ENCODE measurements at places on chromosomes 7 and 10.

- H3K4me1 ChIP-seq = peaks cover 33% of the 10 kb centered on the region
- H3K36me3 ChIP-seq = peaks cover 8% of the 10 kb centered on the region
- H3K27me3 ChIP-seq = no peaks in the 10 kb centered on the region
- peak overlapping the region; percentile 79 for H3K27ac ChIP-seq
Observed at GRCh38 chr7:100567031-100567730, 6.5 kb downstream of the SAP25 start.

DNA sequence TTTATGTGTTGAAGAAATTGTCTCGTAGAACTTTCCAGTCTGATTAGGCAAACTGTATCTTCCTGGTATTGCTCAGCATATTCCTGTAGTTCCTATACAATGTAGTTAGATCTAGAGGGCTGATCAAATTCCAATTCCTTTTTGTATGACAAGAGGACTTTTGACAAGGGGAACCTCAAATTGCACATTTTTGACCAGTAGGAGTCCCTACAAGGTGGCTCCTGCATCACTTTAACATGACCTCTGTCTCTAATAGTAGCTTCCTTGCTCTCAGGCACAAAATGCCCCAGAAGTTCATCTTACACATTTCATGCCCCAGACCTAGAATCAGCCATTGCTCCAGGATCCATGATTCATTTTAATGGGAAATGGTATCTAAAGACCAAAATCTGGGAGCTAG is 18.7 kb downstream of the HERPUD2 start:
- DNase-seq = no peak
- H3K4me1 ChIP-seq = peaks cover 21% of the 10 kb centered on the region
- peaks cover 18% of the 10 kb centered on the region for H3K36me3 ChIP-seq

GRCh38 chr10:132964231-132964630 is 21.9 kb upstream of the CFAP46 start:
- no peak for DNase-seq
- H3K4me3 ChIP-seq = no peak overlapping the region
- no peak overlapping the region for H3K27ac ChIP-seq
- H3K27me3 ChIP-seq = peaks cover 12% of the 10 kb centered on the region
- peaks cover 13% of the 10 kb centered on the region for H3K4me1 ChIP-seq

DNA sequence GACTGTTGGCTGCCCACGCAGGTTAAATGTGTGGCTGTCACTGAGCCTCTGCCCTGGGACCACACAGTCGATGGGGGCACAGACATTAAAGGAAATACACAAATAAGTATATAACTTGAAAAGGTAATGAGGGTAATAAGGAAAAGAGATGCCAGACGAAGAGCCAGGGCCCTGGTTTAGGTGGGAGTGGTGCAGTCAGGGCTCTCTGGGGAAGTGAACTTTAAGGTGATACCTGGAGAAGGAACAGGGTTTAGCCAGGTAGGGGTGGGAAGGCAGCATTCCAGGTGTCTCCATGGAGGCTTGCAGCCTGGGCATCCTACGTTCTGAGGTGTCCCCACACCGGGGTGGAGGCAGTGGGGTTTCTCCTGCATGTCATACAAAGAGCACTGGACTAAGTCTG is 50.4 kb downstream of the UNC5B start:
- H3K27ac ChIP-seq = no peak overlapping the region
- no peaks in the 10 kb centered on the region for H3K4me1 ChIP-seq
- no peaks in the 10 kb centered on the region for H3K27me3 ChIP-seq
- H3K4me3 ChIP-seq = no peak overlapping the region

- no peak overlapping the region for H3K27ac ChIP-seq
- no peaks in the 10 kb centered on the region for H3K4me1 ChIP-seq
- H3K36me3 ChIP-seq = no peaks in the 10 kb centered on the region
- no peak overlapping the region for H3K4me3 ChIP-seq
Observed at GRCh38 chr10:82618007-82618406, 743.0 kb downstream of the NRG3 start.

DNA sequence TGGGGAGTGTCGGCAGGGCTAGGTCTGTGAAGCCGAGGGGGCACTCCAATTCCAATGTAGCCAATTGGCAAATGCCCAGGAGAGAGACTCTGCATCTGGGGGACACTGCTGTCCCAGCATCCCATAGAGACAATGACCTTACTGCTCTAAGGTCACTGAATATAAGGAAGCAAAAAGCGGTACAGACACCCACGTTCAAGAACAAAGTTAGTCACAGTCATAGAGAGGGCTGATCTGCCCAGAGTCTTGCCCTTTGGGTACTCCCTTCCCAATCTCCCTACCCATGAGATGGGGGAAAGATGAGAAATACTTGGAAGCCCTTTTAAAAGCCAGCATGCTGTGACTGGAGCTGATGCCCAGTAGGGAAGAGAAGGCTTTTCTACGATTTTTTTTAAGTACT is 76.3 kb upstream of the GSDME start:
- H3K4me3 ChIP-seq = no peak overlapping the region
- H3K36me3 ChIP-seq = peaks cover 39% of the 10 kb centered on the region
- peaks cover 55% of the 10 kb centered on the region for H3K4me1 ChIP-seq
- DNase-seq = no peak
- H3K27ac ChIP-seq = no peak overlapping the region

- no peaks in the 10 kb centered on the region for H3K36me3 ChIP-seq
- DNase-seq = no peak
- H3K4me3 ChIP-seq = no peak overlapping the region
- H3K27me3 ChIP-seq = peaks cover 1% of the 10 kb centered on the region
- no peak overlapping the region for H3K27ac ChIP-seq
Observed at GRCh38 chr10:104767745-104768144, 126.7 kb downstream of the SORCS3 start.

DNA sequence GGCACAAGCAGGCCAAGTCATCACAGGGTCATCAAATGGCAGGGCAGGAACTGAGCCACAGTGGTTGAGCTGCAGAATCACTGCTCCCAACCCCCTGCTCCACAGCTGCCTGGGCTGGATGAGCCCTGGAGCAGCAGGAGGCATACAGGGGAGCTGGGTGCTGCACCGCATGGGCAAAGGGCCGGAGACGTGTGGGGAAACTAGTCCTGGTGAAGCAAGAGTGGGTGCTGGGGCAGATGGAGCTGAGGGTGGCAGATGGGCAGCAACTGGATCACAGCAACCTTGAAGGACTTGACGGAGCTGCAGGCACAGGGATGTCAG is 16.0 kb upstream of the VOPP1 start:
- no peaks in the 10 kb centered on the region for H3K4me1 ChIP-seq
- DNase-seq = no peak
- peaks cover 6% of the 10 kb centered on the region for H3K27me3 ChIP-seq
- no peak overlapping the region for H3K4me3 ChIP-seq
- no peaks in the 10 kb centered on the region for H3K36me3 ChIP-seq
- no peak overlapping the region for H3K27ac ChIP-seq

- no peak for DNase-seq
- no peaks in the 10 kb centered on the region for H3K27me3 ChIP-seq
- H3K4me3 ChIP-seq = no peak overlapping the region
- H3K36me3 ChIP-seq = no peaks in the 10 kb centered on the region
- no peak overlapping the region for H3K27ac ChIP-seq
Observed at GRCh38 chr7:88001744-88002530, 67.9 kb downstream of the ADAM22 start.

- DNase-seq = no peak
- H3K4me3 ChIP-seq = no peak overlapping the region
- no peak overlapping the region for H3K27ac ChIP-seq
- peaks cover 13% of the 10 kb centered on the region for H3K27me3 ChIP-seq
- H3K4me1 ChIP-seq = peaks cover 3% of the 10 kb centered on the region
Observed at GRCh38 chr10:113252650-113253618, 299.9 kb upstream of the HABP2 start.

- no peaks in the 10 kb centered on the region for H3K36me3 ChIP-seq
- no peak for DNase-seq
- no peaks in the 10 kb centered on the region for H3K4me1 ChIP-seq
- H3K27ac ChIP-seq = no peak overlapping the region
- no peak overlapping the region for H3K4me3 ChIP-seq
Observed at GRCh38 chr7:129975309-129975708, 22.5 kb upstream of the UBE2H start.

GRCh38 chr10:6068006-6068405 is 5.8 kb upstream of the IL2RA start:
- peak overlapping the region; percentile 85 for H3K4me3 ChIP-seq
- H3K4me1 ChIP-seq = peaks cover 90% of the 10 kb centered on the region
- no peak for DNase-seq

DNA sequence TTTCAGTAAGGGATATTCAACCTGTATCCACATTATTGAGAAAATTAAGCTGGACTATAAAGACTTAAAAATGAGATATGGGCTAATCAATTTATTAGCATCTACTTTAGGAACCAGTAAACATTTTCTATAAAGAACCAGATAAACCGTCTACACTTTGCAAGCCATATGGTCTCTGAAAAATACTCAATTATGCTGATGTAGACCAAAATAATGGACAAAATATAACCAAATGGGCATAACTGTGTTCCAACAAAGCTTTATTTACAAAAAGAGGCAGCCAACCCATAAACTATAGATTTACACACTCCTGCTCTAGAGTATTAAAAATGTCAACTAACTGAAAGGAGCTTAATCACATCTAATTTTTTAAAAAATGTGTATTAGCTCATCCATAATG is 42.3 kb downstream of the TNPO3 start:
- no peak for DNase-seq
- no peak overlapping the region for H3K27ac ChIP-seq
- H3K27me3 ChIP-seq = no peaks in the 10 kb centered on the region
- no peak overlapping the region for H3K4me3 ChIP-seq

DNA sequence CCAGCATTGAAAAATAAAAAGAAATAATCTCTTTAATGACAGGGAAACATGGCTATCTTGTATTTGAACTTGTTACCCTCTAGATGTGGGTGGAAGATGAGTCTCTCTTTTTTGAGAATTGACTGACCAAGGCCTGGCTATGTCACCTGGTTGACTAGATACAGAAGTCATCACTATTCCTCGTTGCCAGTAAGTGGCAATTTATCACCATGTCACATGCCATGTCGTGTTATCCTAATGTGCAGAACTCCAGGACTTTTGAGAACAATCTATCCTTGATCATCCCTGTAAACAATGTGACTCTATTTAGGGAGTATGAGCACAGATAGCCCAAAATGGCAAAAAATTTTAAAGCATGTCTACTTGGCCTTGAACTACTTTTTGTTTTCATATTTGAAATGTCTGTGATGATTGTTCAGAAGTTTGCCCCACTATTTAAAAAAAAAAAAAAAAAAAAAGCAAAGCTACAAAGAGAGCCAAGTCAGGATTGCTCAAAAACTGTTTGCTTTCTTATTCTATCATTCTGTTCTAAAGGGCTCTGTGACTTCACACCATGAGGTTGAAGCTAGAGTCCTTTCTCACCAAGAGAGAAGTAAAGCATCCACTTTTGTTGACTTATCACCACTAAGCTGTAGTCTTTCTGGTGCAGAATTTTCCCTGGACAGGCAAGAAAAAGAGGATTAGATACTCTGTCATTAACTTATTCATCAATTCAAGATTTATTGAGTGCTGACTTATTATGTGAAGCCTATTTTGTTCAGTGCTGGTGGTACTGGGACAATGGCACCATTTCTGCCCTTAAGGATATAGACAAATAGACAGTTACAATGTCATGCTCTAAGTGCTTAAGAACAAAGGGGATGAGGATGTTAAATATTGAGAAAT is 10.4 kb upstream of the WIPF3 start:
- H3K4me1 ChIP-seq = no peaks in the 10 kb centered on the region
- H3K27me3 ChIP-seq = peaks cover 19% of the 10 kb centered on the region
- H3K36me3 ChIP-seq = no peaks in the 10 kb centered on the region
- DNase-seq = no peak
- no peak overlapping the region for H3K27ac ChIP-seq

DNA sequence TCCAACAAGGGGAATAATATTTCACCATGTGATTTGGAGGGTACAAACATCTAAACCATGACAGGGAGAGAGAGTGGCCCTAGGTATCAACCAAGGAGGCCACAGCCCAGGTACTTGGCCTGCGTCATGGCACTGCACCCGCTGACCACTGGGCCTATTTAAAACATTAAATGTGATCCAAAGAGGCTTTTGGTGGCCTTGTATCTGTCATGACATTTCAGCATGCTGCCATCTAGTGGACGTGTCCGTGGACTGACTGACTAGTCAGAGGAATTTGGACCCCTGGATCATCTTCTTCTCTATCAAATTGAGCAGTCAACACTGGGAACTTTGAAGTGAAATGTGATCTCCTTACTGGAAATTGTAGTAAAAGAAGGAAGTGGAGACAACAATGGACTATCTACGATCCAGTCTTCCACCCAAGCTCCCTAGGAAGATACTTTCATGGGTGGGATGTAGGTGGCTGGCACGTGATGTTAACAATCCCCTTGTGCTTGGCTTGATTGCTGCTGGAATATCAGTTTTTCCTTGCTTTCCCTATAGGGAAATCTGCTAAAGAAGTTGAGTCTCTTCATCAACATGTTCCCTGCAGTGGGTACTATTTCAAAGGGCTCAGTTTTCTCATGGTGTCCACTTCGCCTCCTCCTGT is 24.6 kb upstream of the ITGA8 start:
- H3K36me3 ChIP-seq = no peaks in the 10 kb centered on the region
- H3K27ac ChIP-seq = no peak overlapping the region
- peaks cover 4% of the 10 kb centered on the region for H3K27me3 ChIP-seq
- DNase-seq = no peak

DNA sequence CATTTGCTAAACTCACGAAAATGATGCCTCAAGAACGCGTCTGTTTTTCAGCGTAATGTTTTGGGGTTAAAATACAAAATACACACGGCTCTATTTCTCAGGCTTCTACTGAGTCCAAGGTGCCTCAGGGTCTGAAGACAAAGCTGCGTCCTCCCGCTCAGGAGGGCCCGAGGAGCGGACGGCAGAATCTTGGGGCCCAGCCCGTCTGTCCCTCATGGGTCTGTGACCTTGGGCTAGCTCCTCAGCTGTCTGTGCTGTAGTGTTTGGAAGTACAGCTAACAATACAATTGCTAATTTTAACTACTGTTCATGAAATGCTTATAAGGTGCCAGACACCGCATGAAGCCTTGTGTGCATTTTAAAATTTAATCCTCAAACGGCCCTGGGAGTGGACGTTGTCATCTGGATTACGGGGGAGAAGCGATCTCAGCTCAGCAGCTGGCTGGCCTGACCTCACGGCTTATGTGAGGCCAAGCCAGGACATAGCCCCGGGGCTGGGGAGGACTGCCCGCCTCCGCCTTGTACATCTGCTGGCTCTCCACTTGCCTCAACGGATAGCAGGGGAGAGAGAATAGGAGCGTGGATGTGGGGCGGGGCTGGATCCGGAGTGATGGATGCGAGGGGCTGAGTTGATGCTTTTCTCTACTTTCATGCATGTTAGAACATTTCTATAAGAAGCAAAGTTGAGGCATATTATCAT is 357.4 kb downstream of the GLRX3 start:
- DNase-seq = no peak
- no peak overlapping the region for H3K4me3 ChIP-seq
- H3K27me3 ChIP-seq = no peaks in the 10 kb centered on the region
- no peaks in the 10 kb centered on the region for H3K36me3 ChIP-seq
- H3K4me1 ChIP-seq = no peaks in the 10 kb centered on the region
- H3K27ac ChIP-seq = no peak overlapping the region
